T-cell (primary cell): ENCODE measurements at places on chromosomes 6 and 20.

- DNase-seq, result no peak
Observed at GRCh38 chr6:111552241-111552744, 53.4 kb downstream of the TRAF3IP2 start.

DNA sequence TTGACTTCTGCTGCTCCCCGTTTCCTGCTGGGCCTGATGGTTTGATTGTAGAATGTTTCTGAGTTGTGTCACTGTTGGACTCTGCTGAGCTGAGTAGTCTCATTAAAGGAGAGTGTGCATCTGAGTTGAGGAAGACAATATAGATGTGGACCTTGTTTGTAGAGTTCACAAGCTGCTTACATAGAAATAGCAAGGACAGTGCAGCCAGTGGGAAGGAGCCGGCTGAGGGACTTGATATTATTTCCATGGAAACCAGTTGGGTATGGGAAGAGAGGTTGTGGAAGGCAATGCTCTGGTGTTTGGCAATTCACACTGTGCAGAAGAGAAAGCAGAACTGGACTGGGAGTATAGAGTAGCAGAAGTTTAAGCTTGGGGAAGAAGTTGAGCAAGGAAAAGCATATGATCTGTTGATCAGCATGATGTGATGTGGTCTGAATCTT, 14.8 kb downstream of the IGF2R start:
- no peak for DNase-seq

GRCh38 chr6:10332111-10332510, 82.8 kb downstream of the TFAP2A start:
- no peak for DNase-seq

GRCh38 chr6:165668951-165669350, 5.9 kb upstream of the PDE10A start:
- DNase-seq, result no peak

DNA sequence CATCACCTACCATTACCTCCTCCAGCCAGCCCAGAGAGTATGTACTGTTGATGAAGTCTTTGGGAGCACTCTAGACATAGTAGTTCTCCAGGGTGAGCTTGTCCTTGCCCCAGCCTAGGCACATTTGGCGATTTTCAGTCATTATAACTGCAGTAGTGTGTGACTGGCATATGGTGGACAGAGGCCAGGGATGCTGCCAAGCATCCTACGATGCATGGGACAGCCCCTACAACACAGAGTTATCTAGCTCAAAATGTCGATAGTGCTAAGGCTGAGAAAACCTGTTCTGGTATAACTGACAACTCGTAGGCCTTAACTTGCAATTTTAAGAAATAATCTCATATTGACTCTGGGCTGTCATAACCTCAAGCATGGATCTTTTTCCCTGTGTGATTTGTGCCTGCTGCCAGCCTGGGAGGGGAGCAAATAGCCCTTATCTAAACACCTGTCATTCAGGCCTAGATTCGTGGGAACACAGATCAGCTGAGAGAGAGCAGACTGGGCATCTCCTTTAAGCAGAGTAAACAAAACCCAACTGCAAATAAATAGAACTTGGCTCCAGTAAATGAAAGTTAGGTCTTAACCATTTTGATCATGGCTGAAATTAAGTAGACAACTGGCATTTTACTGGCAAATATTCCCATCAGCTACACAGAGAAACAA, 102.6 kb downstream of the SPTLC3 start:
- DNase-seq, result no peak

DNA sequence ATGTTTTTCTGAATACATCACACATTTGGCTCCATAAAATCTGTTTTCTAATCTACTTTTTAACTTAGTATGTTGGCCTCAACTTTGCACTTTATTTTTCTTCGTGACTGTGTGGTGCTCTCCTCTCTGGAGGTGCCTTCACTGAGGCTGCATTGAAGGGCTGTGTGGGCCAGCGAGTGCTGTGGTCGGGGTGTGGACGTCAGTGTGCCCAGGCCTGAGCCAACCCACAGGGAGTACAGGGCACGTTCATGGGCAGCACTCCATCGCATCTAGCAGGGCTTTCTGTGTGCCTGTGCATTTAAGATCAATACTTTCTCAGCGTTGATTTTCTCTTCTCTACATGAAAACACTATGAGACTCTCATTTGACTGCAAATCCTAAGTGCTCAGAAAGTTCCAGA, 37.8 kb downstream of the DACT2 start:
- no peak for DNase-seq

- DNase-seq, result no peak
Observed at GRCh38 chr6:114592506-114592905, 249.7 kb upstream of the HS3ST5 start.

DNA sequence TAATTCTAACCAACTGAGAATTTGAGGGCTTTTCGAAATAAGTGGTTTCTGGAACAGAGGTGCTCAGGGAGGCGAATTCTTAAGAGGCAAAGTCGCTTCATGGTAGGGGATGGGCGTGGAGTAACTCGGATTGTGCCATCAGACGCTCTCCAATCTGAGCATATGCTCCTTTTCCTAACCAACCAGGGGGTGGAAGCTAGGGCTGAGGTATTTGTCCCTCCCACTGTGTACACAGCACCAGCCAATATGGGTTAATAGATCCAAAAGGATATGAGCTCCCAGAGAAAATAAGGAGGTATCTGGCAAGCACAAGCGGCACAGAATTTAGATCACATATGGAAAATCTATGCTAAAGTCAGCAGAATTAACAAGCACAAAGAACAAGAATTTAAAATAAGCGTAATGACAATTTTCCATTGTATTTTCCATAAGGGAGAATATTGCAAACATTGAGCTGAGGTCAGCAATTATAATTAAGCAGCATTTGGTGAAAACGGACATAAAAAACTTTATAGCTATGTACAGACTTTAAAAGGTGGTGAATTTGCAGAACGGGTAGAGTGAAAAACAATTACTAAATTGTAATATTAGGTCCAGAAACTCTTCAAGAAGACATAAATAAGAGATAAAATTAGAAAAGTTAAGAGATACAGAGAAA, 55.0 kb upstream of the PHACTR1 start:
- DNase-seq, result no peak
